Stimulated activated CD8-positive, alpha-beta memory T cell treated with anti-CD3 and anti-CD28 coated beads, Interleukin-7, amount 100 ng/mL, for 4 hours (primary cell): ENCODE measurements at places on chromosomes 12 and 14.

DNA sequence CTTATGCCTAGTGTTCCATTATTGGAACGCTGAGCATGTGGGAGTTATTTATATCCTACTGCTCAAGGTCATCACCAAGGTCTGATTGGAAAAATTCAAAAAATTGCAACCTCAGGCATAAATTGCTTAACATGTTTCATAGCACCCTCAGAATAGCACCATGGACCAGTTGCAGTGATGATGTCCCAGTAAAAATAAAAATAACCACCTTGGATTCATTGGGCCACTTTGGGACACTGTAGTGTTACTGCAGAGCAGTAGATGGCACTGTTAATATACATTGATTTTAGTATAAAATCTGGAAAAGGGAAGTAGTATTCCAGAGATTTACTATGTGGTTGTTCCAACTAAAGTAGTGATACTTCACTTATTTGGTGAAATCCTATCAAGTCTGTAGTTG is 31.0 kb upstream of the PTCSC3 start:
- no peak for DNase-seq

DNA sequence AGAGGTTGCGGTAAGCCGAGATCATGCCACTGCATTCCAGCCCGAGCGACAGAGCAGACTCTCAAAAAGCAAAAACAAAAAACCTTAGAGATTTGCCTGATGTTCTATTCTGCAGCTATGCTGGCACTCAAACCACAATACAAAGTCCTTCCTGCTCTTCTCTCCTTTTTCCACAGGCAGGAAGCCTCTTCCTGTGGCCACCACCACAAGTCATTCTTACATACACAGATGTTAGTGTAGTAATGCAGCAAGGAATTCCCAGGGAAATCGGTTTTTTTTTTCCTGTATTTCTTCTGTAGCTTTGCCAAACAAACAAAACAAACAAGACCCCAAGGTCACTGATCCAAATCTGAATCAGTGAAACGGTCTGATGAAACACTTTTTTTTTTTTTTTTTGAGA is 104.3 kb downstream of the FIGNL2 start:
- DNase-seq: no peak

- no peak for DNase-seq
These were observed 746 bp downstream of the DNAI7 start for GRCh38 chr12:25194214-25194613.

- no peak for DNase-seq
These were observed 454.4 kb downstream of the FUT8 start for GRCh38 chr14:65866886-65867285.

DNA sequence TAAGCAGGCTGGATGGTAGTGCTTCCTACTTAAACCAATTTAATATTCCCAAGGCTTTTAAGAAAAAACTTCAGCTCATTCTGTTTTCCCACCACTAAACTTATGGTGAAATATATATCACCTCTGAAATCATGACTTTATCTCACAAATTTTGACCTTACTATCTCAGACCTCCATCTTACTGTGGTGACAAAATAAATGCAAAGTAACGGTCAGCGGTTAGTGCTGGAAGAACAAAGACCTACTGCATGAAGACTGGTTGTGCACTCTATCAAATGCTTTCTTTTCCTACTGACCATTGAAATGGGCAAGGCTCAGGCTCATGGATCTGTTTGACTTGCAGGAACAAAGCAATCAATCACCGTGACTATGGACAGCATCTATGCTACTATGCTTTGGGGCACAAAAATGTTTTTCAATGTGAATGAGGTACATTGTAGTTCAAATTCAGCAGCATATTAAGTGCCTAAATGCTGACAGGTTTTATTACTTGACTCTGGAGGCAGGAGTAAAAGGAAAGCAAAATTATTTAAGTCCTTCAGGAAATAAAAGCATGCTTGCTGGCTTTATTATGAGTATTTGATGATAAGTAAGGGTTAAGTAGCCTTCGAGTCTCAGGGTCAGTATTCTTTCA is 43.1 kb upstream of the GTF2A1 start:
- no peak for DNase-seq

DNA sequence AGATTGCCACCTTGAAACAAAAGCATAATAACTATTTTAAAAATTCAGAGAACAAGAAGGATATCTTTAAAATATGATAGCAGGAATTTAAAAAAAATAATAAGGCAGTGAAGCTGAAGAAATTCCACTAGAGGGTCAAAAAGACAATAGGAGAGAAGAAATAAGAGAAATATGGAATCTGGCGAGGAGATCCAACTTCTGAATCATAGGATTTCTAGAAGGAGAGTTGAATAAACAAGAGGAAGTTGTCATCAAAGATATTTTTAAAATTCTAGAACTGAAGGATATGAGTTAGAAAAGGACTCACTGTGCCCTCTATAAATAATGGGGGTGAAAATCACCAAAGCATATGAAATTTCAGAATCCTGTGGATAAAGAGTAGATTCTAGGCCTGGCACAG is 26.8 kb upstream of the TOMM20L start:
- no peak for DNase-seq

GRCh38 chr12:121391619-121392324 is 8.1 kb upstream of the RNF34 start:
- no peak for DNase-seq

GRCh38 chr12:78181544-78182162 is 351.0 kb downstream of the NAV3 start:
- no peak for DNase-seq

GRCh38 chr14:71261206-71261605 is 353.9 kb downstream of the PCNX1 start:
- DNase-seq: no peak

- no peak for DNase-seq
These were observed 34.2 kb upstream of the NINJ2 start for GRCh38 chr12:697481-697880.
